ENCODE measurements at places on chromosomes 5 and 9.

DNA sequence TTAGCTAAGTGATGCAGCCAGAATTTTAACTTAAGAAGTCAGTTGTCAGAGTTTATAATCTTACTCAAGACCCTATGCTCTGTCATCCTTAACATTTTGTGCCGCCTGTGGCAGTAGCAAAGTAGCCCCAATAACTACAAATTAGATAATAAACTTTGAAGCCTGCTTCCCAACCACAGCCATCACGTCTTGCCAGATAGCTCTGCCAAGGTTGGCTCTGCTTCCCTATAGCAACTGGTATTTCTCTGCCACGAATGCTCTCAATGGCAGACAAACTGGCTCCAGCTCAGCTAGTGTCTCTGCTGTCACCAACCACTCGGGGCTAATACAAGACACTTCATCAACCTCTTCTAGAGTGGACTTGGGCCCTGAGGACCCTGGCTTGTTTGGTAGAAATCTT lies 576.1 kb downstream of the CDH12 start:
- DNase-seq: no peak

DNA sequence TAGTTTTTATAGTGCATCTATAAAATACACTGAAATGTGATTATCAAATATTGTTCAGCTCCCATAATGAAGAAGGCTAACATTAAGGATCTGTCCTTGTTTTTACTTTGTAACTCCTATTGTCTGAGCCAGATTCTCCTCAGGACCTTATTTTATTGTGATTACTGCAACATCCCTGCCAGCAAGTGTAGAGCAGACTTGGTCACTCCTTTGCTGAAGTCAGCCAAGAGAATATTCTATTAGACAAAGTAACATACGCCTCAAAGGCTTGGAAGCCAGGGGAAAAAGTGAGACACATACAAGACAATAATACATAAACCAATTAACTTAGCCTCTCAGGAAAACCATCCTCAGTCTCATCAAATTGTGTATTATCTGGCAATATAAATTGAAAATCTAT lies 269.6 kb downstream of the ARL15 start:
- DNase-seq: no peak

DNA sequence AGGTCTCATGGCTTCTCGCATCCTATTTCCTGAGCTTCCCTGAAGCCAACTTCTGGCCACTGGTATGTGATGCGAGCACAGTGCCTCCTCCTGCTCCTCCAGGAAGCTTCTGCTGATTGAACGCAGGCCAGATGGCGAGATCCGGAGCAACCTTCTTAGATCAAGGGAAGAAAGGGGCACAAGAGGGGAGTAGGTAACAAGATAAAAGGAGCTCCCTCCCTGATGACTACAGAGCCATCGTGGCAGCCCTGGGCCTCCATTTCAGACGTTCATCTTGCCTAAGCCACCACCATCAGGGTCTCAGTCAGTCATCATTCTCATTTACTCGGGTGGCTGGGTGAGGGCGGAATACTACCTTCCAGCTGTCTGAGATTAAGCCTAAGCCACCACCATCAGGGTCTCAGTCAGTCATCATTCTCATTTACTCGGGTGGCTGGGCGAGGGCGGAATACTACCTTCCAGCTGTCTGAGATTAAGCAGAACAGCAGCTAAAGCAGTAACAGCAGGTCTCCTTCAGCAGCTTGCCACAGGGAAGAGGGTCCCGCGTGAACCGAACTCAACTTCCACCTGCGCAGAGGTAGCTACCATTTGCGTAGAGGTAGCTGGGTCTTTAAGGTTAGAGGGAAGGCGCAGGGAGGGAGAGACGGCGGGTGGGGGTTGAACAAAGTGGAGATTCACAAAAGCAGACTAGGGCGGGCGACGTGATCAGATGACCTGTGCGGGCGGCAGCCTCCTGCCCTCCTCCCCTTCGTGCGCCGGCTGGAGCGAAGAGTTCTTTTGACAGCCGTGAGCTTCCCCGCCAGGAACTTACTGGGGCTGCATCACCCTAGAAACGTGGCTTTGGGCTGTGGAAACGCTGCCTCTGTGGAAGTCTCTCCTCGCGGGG lies 27.9 kb upstream of the MGAT1 start:
- peak; percentile 60 for DNase-seq

GRCh38 chr5:133742431-133742988 lies 130.2 kb upstream of the FSTL4 start:
- no peak for DNase-seq

DNA sequence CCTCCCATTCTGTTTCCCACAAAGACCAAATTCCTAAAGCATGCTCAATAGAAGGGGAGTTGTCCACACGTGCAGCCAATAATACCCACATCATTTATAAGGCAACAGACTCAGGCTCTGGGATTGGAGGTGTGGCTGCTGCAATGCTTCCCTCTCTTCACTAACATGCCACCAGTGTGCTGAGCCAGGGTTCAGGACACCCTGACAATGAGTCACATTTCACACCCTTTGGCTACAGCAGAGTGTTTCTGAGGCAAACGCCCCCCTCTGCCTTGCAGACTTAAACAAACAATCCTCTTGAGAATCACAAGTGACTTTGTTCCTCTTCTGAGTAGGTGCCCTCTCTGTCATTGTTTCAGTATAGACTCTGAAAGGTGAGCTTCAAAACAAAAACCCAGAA lies 189.3 kb upstream of the TLE4 start:
- no peak for DNase-seq

DNA sequence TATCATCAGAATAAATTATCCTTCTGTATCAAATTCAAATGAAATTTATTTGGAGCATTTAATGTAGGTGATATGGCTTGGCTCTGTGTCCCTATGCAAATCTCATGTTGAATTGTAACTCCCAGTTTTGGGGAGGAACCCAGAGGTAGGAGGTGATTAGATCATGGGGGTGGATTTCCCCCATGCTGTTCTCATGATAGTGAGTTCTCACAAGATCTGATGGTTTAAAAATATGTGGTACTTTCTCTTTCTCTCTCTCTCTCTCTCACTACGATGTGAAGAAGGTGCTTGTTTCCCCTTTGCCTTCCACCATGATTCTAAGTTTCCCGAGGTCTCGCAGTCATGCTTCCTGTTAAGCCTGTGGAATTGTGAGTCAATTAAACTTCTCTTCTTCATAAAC lies 678.4 kb upstream of the RGMB start:
- no peak for DNase-seq

DNA sequence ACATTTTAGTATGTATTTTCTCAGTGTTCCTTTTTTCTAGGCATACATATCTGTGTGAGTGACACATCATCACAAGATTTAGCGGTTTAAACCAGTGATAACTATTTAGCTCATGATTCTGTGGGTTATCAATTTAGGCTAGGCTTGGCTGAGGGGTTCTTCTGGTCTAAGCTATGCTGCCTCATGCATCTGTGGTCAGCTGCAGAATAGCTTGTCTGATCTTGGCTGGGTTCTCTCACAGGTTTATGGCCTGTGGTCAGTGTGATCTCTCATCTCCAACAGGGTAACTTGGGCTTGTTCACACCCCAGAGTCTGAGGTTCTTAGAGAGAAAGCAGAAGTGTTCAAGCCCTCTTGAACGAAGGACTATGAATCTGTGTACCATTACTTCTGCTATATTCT lies 363.3 kb downstream of the KDM4C start:
- no peak for DNase-seq

- no peak for DNase-seq
Observed at GRCh38 chr9:126587187-126588185, 26.2 kb upstream of the LMX1B start.

DNA sequence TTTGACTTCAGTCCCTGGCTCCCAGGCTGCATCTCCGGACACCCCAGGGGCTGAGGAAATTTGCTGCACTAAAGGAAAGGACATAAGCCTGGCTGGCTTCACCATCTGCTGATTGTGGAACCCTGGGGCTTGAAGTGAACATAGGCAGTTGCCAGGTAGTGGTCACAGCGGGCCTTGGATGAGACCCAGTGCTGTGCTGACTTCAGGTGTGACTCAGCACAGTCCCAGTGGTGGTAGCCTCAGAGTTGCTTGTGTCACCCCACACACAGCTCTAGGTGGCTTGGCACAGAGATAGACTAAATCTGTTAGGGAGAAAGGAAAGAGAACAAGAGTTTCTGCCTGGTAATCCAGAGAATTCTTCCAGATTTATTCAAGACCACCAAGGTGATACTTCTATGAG lies 36.1 kb upstream of the RUSC2 start:
- DNase-seq: no peak

DNA sequence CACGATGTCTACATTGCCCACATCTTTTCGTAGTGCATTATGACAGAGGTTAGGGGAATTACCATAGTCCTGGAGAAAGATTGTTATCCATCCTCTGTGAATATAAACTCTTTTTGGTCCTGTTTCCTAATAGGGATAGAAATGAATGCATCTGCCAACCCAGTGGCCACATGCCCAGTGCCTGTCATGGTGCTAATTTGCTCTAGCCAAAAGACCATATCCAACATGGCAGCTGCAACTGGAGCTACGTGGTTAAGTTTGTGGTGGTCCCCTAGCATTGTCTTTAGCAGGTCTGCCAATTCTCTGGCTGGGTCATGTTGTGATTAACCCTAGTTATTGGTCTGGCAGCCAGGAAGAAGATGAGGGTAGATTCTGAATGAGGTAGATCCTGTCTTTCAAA lies 87.5 kb downstream of the FGF18 start:
- no peak for DNase-seq

DNA sequence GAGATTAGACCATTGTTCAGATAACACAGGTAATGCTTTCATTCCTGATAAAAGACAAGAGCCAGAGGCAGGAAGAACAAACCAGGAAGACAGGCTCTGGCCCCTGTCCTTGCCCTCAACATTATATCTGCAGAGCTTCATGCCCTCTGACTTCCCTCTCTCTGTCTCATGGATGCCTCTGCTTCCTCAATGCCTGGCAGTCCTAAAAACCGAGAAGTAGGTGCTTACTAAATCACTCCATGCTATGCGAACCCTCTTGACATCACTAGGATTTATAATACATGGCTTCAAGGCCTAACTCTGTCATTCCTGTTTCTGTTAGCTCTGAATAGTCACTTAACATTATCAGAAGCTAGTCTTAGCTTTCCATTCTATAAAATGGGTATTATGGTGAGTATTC lies 117.8 kb downstream of the TLR4 start:
- DNase-seq: no peak

- DNase-seq: no peak
Observed at GRCh38 chr5:7650755-7651154, 200.2 kb downstream of the CFAP90 start.

DNA sequence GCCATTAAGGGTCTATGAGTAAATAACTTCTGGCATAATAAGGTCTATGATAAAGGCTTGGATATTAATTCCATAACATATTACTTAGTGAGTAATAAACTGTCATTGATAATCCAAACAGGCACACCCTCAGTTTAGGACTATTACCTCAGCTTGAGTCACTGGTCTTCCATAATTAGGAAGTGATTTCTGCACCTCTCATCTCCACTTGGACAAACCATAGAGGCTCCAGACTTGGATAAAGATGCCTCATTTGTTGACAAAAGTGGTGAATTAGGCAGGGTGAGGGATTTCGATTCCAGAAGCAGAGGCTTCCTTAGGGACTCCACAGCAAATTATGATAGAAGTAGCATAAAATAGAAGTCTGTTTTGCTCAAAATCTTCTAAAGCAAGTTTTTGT lies 127.5 kb upstream of the MTAP start:
- no peak for DNase-seq

- DNase-seq: no peak
Observed at GRCh38 chr9:135815830-135816650, 91.3 kb downstream of the CAMSAP1 start.

- no peak for DNase-seq
Observed at GRCh38 chr9:87567571-87567970, 69.9 kb downstream of the DAPK1 start.

Data from stimulated activated CD4-positive, alpha-beta T cell treated with anti-CD3 and anti-CD28 coated beads, TNF-alpha, amount 100 ng/mL, for 48 hours (primary cell).